ENCODE measurements at places on chromosomes 5 and 9.

- DNase-seq = no peak
Measured at GRCh38 chr9:20309124-20309523, 313.2 kb downstream of the MLLT3 start.

- DNase-seq = no peak
Measured at GRCh38 chr5:76528547-76529331, 94.5 kb downstream of the F2RL2 start.

- no peak for DNase-seq
Measured at GRCh38 chr5:124162767-124163532, 583.5 kb downstream of the ZNF608 start.

GRCh38 chr9:130732793-130733221 lies 39.2 kb downstream of the EXOSC2 start:
- DNase-seq = no peak

DNA sequence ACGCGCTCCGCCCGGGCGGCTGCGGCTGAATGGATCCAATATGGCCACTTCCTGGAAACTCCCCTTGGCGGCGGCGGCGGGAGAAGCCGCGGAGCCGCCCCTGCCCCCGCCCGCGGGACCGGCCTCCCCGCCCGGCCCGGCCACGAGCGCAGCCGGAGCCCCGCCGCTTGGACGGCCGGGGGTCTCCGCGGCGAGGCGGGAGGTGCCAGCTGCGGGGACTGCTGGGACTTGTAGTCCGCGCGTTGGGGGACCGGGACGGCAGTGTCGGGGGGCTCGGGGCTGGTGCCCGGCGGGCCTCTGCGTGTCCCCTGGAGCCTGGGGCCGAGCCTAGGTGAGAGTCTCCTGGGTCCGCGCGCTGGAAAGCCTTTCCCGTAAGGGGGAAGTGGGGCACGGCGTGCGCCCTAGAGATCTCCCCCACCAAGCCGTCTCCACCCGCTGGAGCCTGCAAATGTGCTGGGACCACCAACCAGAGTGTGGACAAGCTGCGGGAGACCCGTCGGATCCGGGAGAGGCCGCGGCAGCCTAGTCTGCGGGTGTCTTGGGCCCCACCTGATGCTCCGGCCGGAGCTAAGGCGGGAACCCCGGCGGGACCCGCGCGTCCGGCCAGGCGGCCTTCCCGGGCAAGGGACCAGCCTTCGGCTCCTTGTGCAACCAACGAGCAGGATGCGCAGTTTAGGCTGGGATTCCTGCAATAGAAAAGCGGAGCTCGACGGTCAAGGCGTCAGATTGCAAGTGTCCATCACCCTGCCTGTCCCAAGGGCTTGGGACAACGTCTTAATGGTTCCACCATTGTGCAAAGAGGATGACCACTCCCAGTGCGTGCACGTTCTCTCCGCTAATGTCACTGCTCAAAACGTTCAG lies at the start of gene SEPTIN8:
SEPTIN8 (minus strand) TSS at position 31 of the 861 bp plus-strand sequence. CDS start 102 bp downstream, outside the sequence.
- DNase-seq = no peak

GRCh38 chr5:115320006-115320405 lies 23.6 kb upstream of the CCDC112 start:
- no peak for DNase-seq

GRCh38 chr5:69502767-69503488 lies 10.3 kb downstream of the OCLN start:
- peak; percentile 34 for DNase-seq

DNA sequence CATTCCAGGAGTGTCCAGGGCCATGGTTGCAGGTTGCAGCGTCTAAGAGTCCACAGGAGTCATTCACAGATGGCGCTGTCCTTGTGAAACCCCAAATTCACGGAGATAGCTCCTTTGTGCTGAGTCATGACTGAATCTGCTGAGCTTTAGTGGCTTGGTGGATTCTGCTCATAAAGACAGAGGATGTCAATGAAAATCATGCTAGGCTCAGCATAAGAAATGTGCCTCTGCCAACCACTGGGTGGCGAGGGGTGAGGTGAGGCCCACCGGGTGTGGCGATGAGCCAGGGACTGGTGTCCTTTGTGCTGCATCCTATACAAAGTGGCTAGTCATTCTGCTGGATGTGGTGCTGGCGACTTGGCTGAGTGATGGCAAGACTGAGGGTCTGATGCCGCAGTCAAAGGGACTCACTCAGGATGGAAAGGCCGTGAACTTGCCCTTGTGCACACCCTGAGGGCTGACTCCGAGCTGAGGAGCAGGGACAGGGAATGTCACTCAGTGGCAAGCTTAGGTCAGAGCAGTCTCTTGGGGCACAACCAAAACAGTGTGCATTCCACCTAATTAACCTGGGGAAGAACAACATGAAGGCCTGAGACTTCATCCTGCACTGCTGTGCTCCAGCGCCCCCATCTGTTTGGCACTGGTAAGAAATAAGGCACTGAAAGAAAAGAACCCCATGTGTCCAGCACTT lies 71.5 kb downstream of the DAP start:
- peak; percentile 75 for DNase-seq

- DNase-seq = no peak
Measured at GRCh38 chr9:8365029-8365428, 565.5 kb upstream of the DMAC1 start.

DNA sequence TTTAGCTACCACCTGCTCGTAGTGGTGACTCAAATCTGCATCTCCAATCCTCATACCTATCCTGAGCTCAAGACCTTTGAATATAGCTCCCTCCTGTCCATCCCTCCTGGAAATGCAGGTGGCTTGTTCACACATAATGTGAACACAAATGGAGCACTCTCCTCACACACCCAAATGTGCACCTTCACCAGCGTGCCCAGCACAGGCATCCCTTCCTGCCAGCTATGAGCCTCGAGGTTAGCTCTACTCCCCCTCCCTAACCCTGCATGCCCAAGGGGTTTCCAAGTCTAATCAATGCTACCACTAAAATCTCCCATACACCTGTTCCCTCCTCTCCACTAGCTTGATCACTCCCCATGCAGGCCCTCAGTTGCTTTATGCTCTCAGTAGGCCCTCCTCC lies 2.2 kb upstream of the TGFBI start:
- no peak for DNase-seq

DNA sequence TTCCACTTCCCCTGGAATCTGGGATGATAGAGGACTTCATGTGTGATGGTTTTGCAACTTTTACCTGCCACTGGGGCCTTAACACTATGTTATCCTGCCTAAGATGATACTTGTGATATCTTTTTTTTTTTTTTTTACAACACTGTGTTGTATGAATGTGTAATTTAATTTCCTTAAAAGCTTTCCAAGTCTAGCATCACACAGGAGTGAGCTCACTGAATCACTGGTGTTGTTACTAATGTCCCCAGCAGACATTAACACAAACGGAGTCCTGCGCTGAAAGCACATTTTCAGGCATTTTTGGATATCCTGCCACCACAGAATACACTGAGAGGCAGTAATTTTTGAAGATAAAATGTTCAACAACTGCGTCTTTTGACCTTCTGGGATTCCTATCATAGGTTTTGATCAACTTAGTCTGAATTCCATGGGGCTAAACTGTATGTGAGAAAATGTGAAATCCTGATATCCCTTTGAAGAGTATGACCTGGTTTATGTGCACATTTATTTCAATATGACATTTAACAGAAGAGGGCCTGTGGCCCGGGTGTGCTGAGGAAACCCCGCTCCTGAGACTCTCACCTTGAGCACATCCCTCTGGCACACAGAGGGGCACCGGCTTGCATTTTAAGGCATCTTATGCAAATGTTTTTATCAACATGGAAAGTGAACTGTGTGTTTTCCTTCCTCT lies 118.0 kb downstream of the FSTL4 start:
- DNase-seq = no peak

- DNase-seq = peak; percentile 25
Measured at GRCh38 chr9:15293804-15294316, 13.2 kb downstream of the TTC39B start.

DNA sequence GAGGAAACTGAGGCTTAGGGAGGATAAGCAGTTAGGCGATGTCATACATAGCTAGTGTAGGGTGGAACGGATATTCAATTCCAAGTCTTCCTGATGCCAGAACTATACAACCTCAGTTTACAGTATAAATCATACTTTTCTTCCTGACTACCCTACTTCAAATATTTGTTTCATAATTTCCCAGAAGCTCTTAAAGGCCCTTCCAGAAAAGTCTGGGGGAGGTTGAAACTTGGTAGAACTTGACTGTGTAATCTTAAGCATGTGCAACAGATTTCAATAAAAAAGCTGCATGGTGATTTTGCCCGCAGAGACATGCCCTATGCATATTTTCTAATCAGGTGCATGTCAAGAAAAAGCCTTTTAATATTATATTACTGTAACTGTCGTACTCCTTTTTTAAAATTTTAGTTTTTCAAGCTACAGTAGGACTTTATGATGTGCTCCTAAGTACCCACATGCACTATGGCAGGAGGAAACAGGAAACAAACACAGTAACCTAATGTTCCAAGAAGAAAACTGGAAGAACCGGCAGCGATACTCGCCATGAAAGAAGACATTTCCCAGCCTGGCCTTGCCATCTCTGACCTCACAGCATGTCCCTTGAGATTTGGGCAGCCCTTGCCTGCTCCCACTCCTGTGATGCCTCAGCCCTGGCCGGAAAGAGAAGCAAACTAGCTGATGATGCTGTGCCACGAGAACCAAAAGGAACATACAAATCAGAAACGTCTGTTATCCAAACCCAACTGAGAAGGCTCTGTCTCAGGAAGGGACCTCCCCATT lies 266.0 kb downstream of the EFNA5 start:
- no peak for DNase-seq

DNA sequence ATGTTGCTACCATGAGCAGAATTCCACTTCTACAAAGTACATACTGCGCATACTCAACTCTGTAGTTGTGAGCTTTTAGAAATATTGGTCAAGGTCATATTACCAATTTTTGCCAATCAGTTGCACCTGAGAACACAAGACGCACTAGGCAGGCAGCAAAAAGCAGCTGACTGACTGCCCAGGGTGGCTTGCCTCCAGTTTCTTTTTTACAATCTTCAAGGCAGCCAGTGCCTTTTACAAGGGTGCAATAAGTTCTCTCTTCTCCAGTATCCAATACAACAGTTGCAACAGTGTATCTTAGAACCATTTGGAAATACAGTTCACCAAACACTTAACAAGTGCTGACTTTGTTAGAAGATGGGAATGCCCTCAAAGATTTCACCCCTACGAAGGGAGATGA lies 16.1 kb upstream of the FOXB2 start:
- no peak for DNase-seq

GRCh38 chr5:13581132-13581531 lies 363.4 kb downstream of the DNAH5 start:
- no peak for DNase-seq

DNA sequence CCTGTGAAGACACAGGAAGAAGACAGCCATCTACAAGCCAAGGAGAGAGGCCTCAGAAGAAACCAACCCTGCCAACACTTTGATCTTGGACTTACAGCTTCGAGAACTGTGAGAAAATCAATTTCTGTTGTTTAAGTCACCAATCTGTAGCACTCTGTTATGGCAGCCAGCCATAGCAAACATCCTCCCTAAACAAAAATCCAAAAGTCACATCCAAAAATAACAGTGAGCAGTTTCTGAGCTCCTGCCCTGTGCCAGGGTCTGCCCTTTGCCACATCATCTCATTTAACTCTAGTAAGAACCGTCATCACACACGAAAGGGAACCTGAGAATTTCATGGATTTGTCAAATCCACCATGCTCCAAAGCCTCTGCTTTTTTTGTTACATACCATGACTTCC lies 118.8 kb downstream of the TRIM36 start:
- no peak for DNase-seq

- peak; percentile 31 for DNase-seq
Measured at GRCh38 chr9:34654323-34655051, 2.5 kb downstream of the IL11RA start.

DNA sequence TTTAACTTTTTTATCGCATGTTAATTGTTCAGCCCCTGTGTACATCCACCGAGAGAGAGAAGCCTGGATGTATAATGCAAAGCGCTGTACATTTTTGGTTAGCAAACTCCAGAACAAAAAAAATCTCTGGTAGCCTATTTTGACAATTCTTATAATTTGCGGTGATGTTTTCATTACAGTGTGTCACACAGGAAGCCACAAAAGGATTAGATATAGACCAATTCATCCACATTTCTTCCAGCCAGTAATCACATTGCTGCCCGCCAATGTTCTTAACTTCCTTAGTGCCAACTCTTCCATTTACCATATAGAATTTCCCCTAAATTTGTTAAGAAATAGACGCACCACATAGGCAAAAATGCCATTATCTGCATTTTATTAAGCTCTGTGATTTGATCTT lies 435.6 kb downstream of the EFNA5 start:
- DNase-seq = no peak

All from HFFc6 (cell line).